ENCODE measurements at places on chromosomes 13 and 19.
A peak's percentile ranks its signal among the peaks of the same experiment; 100 is the strongest.

DNA sequence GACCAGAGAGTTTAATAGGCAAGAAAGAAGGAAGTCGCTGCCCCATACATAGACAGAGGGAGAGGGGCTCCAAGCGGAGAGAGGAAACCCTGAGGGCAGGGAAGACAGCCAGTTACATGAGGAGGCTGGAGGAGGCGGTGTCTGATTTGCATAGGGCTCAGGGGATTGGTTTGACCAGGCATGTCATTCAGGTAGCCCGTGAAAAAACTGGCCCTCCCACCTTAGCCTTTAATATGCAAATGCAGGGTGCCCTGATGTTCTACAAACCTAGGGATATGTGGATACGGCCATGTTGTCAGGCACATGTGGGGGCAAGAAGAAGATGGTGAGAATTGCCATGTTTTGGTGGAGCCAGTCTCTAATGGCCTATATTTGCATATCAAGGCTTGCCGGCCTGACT, 1461.6 kb downstream of the PCDH9 start:
- no peak for DNase-seq

DNA sequence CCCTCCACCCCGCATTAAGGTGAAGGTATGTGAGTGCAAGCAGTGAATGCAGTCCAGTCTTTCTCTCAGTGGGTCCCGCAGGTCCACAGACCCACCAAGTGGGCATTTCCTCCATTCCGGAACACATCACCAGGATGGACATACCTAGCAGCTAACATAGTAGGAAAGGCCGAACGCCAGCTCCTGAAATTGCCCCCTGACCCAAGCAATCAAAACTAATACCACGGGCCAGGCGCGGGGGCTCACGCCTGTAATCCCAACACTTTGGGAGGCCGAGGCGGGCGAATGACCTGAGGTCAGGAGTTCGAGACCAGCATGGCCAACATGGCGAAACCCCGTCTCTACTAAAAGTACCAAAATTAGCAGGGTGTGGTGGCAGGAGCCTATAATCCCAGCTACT, 71.7 kb upstream of the VSTM2B start:
- no peak for DNase-seq

- DNase-seq: peak; percentile 96
Observed at GRCh38 chr19:18590273-18591272, 2.0 kb downstream of the REX1BD start.

- no peak for DNase-seq
Observed at GRCh38 chr19:36894849-36895383, 21.2 kb downstream of the ZNF829 start.

GRCh38 chr13:19596960-19597361, 35.6 kb upstream of the TPTE2 start:
- DNase-seq: no peak

GRCh38 chr13:37479916-37480315, 118.7 kb downstream of the POSTN start:
- DNase-seq: no peak

- no peak for DNase-seq
Observed at GRCh38 chr13:27375686-27376326, 48.6 kb upstream of the GTF3A start.

DNA sequence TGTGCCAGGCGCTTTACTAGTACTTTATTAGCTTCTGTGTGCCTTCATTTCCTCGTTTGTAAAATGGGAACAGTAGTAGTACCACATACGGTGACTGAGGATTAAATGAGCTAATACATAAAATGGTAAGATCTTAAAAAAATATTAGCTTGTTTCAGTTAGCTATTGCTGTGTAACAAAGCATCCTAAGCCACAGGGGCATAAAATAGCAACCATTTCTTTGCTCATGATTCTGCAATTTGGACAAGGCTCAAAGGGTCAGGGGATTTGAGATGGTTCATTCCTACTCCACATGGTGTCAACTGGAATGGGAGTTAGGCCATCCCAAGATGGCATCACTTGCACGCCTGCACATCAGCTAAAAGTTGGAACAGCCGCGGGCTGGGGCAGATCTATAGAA, 13.3 kb downstream of the DYRK1B start:
- DNase-seq: no peak

- no peak for DNase-seq
Observed at GRCh38 chr13:37621811-37622361, 23.3 kb upstream of the POSTN start.

DNA sequence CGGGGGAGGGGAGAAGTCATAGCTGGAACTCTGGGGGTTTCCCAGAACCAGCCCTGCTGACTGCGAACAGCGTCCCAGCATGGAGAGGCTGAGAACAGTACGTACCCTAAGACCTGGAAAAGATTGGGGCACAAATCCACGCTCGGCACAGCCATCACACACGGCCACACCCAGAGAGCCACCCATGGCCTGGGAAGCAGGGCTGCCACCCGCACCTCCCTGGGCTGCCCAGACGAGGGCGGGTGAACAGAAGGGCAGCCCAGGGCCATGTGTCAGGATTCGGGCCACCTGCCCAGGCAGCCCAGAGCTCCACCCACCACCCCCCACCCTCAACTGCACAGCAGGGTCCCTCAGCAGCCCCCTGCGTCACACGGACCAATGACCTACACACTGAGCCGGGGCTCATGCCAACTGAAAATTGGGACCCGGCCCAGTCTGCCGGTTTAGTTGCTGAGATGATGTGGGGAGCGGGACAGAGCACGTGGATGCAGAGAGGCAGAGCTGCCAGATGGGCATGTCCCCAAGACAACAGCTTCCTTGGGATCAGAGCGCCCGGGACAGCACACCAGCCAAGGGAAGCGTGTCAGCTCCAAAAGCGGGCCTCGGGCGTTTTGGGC, 8.5 kb downstream of the UBXN6 start:
- DNase-seq: no peak

DNA sequence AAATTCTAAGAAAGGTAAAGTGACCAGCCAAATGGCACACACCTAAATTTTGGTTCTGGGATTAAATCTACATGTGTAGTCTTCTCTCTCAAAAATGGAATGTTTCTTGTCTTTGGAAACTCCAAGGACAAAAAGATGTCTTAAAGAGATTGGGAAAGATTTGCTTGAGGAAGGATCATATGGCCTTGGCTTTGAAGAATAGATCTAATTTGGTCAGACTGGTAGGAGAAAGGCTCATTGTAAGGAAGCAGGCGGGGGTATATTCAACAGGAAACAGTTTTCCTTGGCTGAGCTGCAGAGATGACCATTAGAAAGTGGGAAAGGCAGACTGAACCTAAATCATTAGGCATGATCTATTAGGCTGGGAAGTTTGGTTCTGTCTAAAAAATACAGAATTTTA, 365.3 kb downstream of the DCT start:
- no peak for DNase-seq

DNA sequence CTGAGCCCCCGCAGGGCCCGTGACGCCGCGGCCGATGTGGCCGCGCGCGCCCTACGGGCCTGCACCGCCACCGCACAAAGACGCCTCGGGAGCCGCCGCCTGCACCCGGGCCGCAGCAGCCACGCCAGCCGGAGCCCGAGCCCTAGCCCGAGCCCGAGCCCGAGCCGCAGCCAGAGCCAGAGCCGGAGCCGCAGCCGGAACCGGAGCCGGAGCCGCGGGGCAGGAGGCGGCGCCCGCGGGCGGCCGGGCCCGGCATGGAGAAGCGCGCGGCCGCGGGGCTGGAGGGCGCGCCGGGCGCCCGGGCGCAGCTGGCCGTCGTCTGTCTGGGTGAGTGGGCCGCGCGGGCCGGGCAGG, 379 bp downstream of the LRP3 start:
- no peak for DNase-seq

DNA sequence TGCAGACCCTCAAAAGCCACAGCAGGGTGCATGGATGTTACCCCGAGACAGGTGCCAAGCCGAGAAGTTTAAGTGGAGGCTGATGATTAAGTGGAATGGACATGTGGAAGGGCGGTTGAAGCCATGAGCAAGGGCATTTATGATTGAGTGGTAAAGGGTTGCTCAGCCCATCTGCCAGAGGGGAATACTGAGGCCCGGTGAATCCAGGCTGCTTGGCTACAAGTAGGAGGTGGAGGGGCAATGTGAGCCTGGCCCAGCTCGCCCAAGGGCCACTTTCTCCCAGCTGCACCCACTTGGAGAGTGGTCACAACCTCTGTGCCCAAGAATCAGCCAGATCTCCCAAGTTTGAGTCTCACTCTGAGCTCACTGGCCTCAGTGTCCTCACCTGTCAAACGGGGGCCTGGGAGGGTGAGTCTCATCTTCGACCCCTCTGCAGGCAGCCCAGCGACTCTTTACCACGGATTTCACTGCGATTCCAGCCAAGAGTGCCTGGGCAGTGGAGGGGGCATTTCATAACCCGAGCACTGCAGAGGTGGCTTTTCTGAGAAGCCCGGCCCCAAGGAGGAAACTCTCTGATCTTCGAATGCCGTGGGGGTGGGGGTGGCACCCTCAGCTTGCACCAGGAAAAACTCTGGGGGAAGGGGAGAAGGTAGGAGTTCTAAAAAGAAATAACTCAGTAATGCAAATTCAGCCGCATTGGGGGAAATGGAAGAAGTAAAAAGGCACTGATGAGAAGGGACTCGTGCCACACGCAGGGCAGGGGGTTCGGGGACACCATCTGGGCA, 62.9 kb upstream of the KLF2 start:
- no peak for DNase-seq

DNA sequence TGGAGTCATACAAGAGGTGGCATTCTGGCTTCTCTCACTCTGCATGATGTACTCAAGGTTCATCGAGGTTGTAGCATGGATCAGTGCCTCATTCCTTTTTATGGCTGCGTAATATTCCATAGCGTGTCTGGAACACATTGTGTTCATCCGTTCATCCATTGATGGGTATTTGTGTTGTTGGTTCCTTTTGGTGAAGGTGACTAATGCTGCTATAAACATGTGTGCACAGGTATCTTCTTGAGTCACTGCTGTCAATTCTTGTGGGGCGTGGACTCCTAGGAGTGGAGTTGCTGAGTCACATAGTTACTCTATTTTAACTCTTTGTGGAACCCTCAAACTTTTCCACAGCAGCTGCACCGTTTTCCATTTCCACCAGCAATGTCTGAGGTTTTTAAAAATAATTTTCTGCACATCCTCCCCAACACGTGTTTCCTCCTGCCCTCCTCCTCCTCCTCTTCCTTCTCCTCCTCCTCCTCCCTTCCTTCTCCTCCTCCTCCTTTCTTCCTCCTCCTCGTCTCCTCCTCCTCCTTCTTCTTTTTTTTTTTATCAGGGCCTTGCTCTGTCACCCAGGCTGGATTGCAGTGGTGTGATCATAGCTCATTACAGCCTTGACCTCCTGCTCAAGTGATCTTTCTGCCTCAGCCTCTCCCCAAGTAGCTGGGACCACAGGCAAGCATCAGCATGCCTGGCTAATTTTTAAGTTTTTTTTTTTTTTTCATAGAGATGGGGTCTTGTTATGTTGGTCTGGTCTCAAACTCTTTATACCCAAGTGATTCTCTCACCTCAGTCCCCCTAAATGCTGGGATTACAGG, 2.0 kb upstream of the TMEM221 start:
- no peak for DNase-seq

DNA sequence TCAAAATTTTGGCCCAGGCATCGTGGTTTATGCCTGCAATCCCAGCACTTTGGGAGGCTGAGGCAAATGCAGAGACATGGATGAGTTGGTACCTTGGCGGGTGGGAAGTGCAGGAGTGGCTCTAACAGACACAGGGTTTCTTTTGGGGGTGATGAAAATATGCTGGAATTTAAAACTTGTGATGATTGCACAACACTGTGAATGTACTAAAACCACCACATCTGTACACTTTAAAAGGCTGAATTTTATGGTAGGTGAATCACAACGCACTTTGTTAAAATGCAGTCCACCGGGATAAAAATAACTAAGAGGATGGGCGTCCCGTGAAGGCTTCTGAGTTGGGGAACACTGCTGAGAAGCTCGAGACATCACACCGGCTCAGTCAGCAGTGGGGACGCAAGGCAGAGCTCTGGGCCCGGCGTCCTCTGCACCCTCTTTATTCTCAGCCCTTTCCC, 47.1 kb downstream of the MLLT1 start:
- DNase-seq: no peak

- no peak for DNase-seq
Observed at GRCh38 chr19:34224996-34225658, 29.2 kb upstream of the GARRE1 start.

- DNase-seq: no peak
Observed at GRCh38 chr13:33175991-33176390, 109.6 kb downstream of the STARD13 start.

DNA sequence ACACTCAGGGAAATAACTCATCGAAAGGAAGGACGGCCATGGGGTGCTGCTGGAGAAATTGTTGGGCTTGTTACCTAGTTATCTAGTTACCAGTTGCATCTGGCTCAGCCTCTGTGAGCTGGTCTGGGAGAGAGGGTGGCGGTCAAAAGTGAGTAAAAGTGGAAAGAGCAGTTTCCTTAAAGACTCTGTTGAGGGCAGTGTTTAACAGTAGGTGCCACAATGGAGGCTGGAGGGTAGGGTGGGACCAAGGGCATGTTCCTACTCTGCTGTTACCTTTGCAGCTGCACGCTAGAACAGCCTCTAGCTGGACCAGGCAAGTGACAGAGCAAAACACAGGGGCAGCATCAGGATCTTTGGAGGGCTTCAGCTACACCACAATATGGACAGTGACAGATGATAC, 228.8 kb upstream of the STARD13 start:
- no peak for DNase-seq

GRCh38 chr13:43260999-43261398, 237.6 kb downstream of the DNAJC15 start:
- no peak for DNase-seq

DNA sequence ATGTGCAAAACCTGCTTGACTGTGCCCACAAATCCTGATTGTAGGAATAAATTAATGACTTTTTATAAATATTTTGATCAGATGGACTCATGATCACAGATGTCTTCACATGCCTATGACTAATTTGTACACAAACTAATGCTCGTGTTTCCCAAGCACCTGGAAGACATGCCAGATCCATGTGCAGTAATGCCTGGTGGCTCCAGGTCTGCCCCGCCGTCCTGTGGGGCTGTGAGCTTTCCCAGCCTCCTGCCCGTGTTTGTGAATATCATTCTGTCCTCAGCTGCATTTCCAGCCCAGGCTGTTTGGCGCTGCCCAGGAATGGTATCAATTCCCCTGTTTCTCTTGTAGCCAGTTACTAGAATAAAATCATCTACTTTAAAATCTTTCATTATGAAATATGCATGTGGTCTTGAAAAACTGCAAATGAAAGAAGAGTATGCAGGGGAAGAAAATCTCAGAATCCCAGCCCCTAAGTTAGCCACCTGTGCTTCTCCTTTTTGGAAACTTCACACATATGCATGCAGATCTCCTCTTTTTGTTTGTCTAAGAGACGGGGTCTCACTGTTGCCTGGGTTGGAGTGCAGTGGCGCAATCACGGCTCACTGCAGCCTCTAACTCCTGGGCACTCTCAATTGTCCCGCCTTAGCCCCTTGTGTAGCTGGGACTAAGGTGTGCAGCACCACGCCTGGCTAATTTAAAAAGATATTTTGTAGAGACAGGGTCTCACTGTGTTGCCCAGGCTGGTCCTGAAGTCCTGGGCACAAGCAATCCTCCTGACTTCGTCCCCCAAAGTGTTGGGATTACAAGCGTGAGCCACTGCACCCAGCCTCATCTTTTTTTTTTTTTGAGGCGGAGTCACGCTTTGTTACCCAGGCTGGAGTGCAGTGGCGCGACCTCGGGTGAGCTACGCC, 6.2 kb downstream of the RPL28 start:
- no peak for DNase-seq

- DNase-seq: no peak
Observed at GRCh38 chr13:33290421-33290965, 4.9 kb upstream of the STARD13 start.

- no peak for DNase-seq
Observed at GRCh38 chr13:99431927-99432608, 69.2 kb upstream of the TM9SF2 start.

Measured in DMS153 (cell line).